T-helper 1 cell (primary cell): ENCODE measurements at places on chromosomes 2 and 18.

DNA sequence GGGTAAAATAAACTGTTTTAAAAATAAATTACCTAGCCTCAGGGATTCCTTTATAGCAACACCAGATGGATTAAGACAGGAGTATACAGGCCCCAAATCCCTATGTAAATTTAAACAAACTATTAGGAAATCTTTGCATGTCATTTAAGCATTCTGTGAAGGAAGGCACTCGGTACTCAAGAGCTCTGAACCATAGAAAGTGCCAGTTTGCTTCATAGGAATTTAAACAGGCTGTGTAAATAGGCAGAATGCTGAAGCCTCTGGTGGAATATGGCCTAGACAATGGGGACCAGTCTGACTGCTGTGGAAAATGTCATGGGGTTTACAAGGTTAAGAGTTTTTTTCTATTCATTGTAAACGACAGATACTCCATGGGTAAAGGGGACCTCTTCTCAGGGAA is 377.4 kb downstream of the DLGAP1 start:
- DNase-seq = no peak

GRCh38 chr2:18496516-18496915 is 63.9 kb downstream of the RDH14 start:
- no peak for DNase-seq

DNA sequence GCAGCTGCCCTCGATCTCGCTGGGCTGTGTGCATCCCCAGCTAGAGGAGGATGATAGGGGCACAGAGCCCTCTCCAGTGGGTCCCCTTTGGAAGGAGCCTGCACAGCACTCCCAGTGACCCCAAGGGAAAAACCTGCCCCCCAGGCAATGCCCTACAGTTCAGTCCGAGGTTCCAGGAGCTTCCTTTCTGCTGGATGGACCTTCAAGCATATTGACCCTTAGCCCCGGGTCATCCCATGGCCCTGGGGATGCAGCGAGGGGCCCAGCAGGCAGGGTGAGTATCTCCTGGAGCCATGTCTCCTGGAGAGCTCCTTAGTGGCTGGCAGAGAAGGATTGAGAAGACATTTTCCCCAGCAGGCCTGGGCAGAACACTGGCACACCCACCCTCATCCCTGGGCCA is 45.4 kb upstream of the CTDP1 start:
- no peak for DNase-seq

GRCh38 chr2:65279756-65280155 is 52.1 kb downstream of the ACTR2 start:
- no peak for DNase-seq

- DNase-seq = no peak
Measured at GRCh38 chr2:60337142-60337497, 216.3 kb downstream of the BCL11A start.

DNA sequence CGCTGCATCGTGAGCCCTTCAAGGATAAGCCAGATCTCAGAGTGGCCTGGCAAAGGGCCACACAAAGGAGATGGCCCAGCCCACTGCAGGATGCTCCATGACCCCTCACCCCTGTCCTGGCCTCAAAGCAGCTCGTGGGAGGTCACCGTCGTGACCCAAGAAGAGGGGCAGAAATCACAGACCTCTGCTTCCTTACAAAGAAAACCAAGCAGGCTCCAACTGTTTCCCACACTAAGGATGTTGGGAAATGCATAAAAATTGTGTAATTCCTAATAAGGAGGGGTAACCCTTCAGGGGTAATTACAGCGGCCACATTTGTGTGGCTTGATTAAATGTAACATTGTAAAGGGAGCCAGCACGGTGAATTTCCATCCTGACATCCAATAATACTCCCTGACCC is 102.3 kb downstream of the BOD1L2 start:
- no peak for DNase-seq

- no peak for DNase-seq
Measured at GRCh38 chr2:99572373-99573164, 82.8 kb upstream of the REV1 start.

DNA sequence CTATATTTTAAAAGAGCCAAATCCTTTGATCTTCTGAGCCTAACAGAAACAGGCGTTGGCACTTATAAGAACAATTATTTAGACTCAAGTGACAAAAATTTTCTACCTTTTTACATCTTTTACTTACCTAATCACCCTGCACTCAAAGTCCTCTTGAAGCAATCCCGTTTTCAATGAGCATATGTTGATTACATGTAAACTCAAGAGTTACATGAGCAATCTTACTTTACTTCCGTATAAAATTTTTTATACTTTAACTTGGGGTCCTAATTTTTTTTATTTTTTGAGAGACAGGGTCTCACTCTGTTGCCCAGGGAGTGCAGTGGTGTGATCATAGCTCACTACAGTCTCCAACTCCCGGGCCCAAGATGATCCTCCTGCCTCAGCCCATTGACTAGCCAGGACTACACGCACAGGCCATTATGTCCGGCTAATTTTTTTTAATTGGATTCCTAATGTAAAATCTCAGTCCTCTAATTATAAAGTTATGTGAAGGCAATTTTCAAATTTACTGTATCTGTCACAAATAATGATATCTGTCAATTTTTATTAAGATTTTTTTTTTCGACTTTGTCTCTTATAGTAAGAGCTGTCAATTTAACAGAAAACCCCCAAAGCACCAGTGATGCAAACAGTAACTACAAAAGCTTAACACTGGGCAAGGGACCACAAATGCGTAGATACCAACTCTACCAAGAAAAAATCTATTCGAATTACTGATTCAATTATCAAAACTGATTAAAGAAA is 19.1 kb upstream of the STPG4 start:
- no peak for DNase-seq

- no peak for DNase-seq
Measured at GRCh38 chr2:47218066-47218581, 63.0 kb upstream of the STPG4 start.

GRCh38 chr2:158498749-158499136 is 42.0 kb downstream of the PKP4 start:
- DNase-seq = no peak

DNA sequence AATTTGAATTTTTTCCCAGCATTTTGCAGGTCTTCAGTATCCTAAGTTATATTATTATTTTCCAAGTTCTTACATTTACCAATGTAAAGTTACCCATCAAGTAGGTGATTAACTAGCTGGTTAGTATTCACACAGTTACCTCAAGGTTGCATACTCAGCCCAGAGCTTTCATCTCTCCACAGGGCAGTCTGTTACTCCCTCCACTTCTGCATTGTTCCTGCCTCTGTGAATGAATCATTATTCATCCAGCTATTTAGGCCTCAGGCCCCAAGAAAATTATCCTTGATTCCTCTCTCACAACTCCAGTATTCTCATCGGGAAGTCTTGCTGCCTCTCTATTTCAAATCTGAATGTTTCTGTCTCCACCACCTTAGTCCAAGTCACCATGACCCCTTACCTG is 92.2 kb downstream of the SMC6 start:
- no peak for DNase-seq

- no peak for DNase-seq
Measured at GRCh38 chr2:11263177-11263576, 81.3 kb downstream of the ROCK2 start.

GRCh38 chr2:177651833-177652232 is 259.3 kb downstream of the AGPS start:
- DNase-seq = no peak

- no peak for DNase-seq
Measured at GRCh38 chr2:77108915-77109314, 413.3 kb downstream of the LRRTM4 start.

DNA sequence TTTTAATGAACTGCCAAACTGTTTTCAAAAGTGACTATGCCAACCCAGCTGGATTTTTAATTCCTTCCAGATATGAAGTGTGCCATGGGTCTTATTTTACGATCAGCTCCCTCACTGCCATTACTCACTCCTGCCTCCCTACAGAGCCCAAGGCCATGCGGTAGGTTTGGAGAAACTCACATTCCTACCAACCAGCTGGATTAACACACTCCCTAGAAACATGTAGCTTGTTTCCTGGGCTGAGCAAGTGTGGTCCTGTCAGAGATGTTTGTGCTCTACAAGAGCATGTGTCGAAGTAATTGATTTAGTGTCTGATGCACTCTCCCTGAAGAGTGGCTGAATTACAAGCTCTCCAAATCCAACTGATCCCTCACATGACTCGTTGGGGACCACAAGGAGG is 82.5 kb downstream of the SPP2 start:
- DNase-seq = no peak

- no peak for DNase-seq
Measured at GRCh38 chr2:179561702-179562101, 297.1 kb upstream of the SESTD1 start.

GRCh38 chr2:48566592-48567310 is 36.8 kb downstream of the STON1 start:
- DNase-seq = no peak

GRCh38 chr2:150472511-150472899 is 15.0 kb downstream of the RND3 start:
- no peak for DNase-seq

GRCh38 chr2:64137996-64138395 is 6.2 kb downstream of the PELI1 start:
- DNase-seq = no peak

DNA sequence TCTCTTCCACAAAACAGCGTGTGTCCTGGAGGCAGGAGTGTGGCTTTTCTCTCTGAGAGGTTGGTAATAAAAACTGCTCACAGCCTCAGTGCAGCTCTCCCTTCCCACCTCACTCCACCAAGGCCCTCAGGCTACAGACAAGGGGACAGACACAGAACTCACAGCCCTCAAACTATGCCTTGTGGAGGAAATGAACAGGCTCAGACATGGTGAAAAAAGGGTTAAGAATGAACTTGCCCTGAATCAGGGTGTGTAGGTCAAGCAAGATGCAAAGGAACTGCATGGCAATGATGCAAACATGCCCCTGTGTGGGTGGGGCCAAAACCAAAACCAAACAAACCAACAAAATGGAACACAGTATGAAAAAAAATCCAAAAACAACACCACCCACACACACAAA is 125.8 kb downstream of the GALNT14 start:
- no peak for DNase-seq

GRCh38 chr18:50748243-50749229 is 71.3 kb downstream of the MRO start:
- no peak for DNase-seq

- no peak for DNase-seq
Measured at GRCh38 chr2:170177950-170178781, at the start of gene MYO3B. MYO3B (plus strand) TSS chr2:170178147; CDS start chr2:170178288, 141 bp downstream.

DNA sequence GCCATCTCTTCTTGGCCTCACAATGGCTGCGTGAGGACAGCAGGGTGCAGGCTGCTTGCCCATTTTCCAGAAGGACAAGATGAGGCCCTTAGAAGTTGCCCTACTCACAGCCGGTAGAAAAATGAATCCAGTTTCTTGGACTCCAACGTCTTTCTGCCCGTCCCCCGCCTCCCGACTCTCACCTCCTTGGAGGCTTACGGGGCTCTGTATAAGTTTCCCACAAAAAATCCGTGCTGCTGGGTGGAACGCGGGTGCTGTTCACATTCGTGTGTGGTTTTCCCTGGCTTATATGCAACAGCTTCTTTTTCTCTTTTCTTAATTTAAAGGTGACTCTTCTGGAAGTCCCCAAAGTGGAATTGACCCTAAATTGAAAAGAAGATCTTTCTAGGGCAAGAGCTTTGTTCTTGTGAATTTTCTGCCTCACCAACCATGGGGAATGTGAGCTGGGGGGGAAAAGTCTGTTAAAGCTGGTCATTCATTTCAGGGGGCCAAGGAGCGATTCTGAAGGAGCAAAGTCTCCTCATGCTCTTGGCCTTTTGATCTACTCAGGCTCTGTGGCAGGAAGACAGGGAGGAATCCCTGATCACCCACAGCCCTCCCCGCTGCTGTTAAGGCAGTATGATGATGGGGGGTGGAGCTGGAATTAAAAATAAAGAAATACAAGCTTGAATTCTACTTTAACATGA is 51.3 kb downstream of the DDX1 start:
- DNase-seq = no peak

DNA sequence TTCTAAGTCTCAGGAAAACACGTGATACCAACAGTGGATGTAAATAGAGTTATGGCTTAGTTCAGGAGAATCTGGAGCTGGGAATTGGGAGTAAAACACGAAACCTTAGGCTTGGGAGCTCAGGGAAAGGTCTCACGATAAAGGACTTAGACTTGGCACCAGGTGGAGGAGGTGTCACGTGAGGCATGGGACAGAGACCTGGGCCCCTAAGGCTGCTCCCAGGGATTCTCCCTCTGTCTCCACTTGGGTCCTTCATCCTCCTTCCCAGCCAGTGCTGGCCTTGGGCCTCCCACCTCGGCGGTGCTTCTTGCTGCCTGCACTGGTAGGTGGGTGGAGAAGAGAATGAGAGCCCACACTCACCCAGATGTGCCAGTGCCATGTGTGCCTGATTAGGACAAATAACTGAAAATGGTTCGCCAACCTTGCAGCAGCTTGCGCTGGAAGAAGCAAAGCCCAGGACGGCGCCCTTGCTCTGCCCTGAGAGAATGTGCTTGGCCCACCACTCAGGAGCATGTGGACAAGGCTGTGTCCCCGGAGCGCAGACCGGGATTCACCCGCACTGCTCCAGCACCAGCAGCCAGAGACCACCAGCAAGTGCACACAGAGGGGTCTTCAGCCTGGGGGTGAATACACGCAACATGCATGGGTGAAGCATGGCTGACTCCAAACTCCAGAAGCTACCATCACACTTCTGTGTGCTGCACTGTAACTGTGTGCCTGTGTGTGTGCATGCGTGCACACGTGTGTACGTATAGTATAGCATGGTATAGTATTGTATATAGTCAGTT is 48.1 kb downstream of the PSMG2 start:
- no peak for DNase-seq

DNA sequence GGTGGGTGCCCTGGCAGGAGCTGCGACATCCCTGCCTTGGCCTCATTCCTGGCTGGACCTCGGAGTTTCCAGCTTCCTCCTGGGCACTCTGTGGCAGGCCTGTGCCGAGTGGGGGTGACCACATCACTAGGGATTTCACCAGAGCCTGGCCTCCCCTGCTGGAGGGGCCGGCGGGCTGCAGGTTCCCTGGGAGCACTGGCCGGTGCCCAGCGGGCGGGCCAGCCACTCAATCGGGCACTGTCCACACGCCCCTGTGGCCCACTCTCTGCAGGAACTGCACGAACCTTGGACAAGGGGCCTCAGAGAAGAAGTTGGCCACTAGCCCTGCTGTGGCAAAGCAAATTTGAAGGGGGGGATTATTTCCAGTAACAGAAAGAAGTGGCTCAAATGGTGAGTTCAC is 110.7 kb upstream of the APCDD1 start:
- DNase-seq = no peak

DNA sequence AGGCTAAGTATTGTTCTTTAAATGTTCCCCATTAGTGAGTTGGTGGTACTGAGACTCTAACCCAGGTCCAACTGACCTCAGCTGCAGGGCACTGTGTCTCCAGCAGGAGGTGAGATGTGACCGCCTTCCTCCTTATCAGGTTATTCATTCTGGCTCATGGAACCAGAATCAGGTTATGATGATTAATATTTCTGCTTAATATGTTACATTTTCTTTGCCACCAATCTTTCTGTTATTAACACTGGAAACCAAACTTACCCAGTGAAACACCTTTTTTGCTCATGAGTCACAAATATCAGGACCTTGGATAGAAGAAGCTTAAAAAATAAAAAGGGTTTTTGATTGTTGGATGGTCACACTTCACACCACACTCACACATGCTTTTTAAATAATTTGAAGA is 85.4 kb downstream of the DPP4 start:
- no peak for DNase-seq

GRCh38 chr2:204673877-204674276 is 128.6 kb downstream of the PARD3B start:
- no peak for DNase-seq

GRCh38 chr2:63790491-63790890 is 51.2 kb upstream of the UGP2 start:
- DNase-seq = no peak
